ENCODE measurements at places on chromosomes 16 and 17.

DNA sequence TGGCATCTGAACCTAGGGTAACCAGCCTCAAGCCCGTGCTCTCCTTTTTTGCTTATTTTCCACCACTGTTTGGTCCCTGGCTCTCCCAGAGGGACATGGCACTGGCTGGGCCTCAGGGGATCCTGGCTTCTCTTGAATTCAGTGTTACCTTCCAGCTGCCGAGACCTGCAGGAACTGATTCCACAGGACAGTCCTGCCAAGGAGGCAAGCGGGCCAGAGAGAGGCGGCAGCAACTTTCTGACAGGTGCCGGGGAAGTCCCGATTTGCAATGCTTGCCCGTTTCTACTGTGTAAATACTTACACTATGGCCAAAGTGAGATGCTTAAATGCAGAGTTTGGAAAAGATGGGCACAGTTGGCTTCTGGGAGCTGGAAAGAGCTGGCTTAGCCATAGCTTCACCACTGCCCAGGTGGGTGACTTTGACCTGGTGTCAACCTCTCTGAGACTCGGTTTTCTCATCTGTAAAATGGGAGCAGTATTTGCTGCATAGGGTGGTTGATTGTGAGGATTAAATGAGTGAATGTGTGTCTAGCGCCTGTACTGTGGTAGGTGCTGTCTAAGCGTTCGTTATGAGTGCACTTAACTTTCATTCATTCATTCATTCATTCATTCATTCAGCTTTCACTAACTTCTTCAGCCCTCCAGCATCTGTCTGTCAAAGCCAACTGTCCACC lies 124.9 kb downstream of the CMIP start:
- DNase-seq = no peak

DNA sequence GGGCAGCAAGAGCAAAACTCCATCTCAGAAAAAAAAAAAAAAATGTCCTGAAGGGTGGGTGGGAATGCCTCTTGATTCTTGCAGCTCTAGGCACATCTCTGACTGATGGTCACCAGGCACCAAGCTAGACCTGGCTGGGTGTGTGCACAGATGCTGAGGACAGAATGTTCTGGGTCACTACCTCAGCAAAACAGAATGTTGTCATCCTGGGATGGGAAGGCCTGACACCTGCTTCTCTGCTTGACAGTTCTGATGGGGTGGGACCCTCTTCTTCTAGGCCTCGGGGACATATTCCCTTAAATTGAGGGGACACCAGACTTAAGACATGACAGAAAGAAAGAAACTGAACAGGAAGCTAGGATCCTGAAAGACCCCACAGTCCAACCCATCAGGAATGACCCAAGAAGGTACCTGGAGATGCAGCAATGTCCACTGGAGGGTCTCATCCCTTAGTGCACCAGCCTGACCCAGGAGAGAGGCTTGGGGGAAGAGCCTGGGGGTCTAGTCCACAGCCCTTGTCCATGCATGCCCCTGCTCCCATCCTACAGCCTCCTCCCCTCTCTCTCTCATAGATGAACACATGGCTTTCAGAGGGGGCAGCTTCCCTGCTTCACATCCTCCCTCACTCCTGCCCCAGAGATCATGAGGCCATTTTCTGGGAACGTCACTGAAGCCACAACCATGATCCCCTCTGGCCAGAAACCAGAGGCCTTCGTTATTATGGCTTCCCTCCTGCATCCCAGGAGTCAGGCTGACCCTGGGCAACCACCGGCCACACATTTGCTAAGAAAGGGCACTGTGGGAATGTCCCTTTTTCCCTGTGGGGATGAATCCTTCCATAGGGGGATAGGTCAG lies 3.8 kb upstream of the STAT5B start:
- no peak for DNase-seq

- DNase-seq = no peak
Measured at GRCh38 chr17:65017207-65017774, 39.2 kb downstream of the GNA13 start.

DNA sequence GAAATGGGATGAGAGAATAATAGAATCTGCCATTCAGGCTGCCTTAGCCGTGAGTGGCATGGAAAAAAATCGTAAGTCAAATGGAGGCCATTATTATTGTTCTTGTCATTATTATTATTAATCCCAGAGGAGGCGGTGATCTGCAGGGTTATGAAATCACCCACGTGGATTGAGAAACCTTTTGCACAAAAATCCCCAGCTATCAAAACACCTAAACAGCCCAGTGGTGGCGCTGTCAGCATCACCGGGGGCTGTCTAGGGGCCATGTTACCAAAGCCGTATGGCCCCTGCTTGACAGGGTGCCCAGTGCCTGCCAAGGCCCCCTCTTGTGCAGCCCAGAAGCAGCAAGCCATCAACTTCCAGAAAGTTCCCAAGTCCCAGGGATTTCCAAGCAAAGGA lies 25.2 kb downstream of the CNGB1 start:
- DNase-seq = no peak

DNA sequence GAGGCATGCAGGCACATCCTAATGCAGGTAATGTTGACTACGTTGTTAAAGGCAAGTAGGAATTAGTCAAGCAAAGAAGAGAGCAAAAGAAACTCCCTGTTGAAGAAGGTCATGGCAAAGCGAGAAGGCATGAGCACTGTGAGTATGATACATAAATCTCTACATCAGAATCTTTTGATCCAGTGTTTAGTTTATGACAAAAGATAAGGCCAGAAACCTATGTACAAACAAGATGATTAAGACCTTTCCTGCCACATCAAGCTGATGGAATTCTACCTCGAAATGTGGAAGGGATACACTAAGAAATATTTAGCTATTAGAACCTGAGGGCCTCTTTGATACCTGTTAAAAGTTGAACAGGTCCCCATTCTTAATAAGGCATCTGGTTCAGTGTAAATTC lies 20.2 kb downstream of the SYCE1L start:
- DNase-seq = no peak

- DNase-seq = no peak
Measured at GRCh38 chr17:80852476-80853015, 139.1 kb upstream of the CHMP6 start.

GRCh38 chr16:3431779-3432219 lies 11.5 kb downstream of the ZNF597 start:
- no peak for DNase-seq
